ENCODE measurements at places on chromosomes 5 and 9. TPM values are rescaled to one million over a fixed set of nuclear protein-coding genes. Genes with fewer than 3 reads are reported as not detected.

Gene SPEF2
- 0.86 TPM for total RNA-seq

Gene MUSK
- not detected for total RNA-seq

Gene ARHGEF39
- 0.84 TPM for total RNA-seq

Gene SLC6A7
- not detected for total RNA-seq

GRCh38 chr5:169696621-169697510, 59.8 kb downstream of the DOCK2 start:
- no peak for DNase-seq
- peaks cover 98% of the 10 kb centered on the region for H3K36me3 ChIP-seq
- H3K27me3 ChIP-seq = no peaks in the 10 kb centered on the region
- no peak overlapping the region for H3K27ac ChIP-seq

DNA sequence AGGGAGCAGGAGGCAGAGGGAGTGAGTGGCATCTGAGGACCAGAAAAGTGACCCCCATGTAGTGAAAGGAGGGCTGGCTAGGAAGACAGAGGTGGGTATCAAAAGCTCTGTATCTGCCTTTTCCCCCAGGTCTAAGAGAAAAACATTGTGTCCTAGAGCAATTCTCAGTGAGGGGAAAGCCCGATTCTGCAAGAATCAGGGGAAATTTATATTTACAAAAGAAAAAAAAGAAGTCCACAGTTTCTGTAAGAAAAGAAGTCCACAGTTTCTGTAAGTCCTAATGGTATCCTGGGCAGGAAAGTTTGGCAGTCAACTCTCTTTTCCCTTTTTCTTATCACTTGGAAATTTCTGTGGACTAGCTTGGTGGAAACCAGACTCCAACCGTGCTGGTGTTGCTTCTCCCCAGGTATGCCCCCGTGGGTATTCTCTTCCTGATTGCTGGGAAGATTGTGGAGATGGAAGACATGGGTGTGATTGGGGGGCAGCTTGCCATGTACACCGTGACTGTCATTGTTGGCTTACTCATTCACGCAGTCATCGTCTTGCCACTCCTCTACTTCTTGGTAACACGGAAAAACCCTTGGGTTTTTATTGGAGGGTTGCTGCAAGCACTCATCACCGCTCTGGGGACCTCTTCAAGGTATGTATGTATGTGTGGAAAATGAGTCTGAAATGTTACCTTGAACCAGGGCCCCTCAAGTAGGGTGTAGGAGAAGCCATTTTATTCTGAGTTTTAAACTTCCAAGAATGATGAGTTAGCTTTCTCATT, 73.0 kb downstream of the SLC1A3 start:
- no peaks in the 10 kb centered on the region for H3K4me1 ChIP-seq
- no peak overlapping the region for H3K27ac ChIP-seq
- H3K36me3 ChIP-seq = no peaks in the 10 kb centered on the region
- peaks cover 6% of the 10 kb centered on the region for H3K27me3 ChIP-seq

Gene TMEM174
- not detected for total RNA-seq

- no peak overlapping the region for H3K4me3 ChIP-seq
- no peak for DNase-seq
- peaks cover 2% of the 10 kb centered on the region for H3K27me3 ChIP-seq
- no peaks in the 10 kb centered on the region for H3K4me1 ChIP-seq
Measured at GRCh38 chr5:133298447-133298846, 246.6 kb downstream of the HSPA4 start.

Gene SLC36A2
- total RNA-seq = not detected

DNA sequence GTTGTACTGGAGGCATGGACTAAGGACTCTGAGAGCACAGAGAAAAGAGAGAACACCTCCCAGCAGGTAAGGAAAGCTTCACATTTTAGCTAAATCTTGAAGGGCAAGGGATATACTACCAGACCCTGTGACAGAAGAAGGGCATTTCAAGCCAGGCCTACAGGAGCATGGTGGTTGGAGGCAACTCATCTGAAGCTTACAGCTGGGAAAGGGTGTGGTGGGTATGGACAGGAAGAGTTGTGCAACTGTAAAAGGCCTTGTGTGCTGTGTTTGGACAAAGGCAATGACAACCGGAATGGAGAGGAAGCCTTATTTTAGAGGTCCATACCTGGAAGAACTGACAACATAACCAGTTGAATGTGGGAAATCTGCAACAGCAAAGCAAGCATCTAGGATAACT, 31.2 kb downstream of the NIPSNAP3B start:
- no peaks in the 10 kb centered on the region for H3K4me1 ChIP-seq
- H3K27ac ChIP-seq = no peak overlapping the region
- peaks cover 3% of the 10 kb centered on the region for H3K27me3 ChIP-seq

Gene SELENOP
- total RNA-seq = 0.62 TPM

DNA sequence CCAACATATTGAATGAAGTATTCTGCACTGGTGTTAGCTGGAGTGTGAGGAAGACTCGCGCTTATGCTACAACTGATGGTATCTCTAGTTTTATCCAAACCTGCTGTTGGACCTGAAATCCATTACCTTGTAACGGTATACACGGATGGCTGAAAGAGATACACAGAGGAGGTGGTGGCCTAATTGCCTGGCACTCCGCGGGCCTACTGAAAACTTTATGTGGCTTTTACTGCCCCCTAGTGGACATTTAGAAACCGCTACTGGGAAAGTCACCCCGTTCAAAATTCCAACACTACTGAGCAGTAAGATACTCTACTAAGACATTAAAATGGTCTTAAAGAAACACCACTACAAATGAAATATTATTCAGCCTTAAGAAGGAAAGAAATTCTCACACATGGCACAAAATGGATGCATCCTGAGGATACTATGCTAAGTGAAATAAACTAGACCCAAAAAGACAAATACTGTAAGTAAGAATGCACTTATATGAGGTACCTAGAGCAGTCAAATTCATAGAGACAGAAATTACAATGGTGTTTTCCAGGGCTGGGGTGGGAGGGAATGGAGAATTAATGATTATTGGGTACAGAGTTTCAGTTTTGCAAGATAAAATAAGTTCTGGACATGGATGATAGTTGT, 100.4 kb downstream of the TTLL11 start:
- H3K4me1 ChIP-seq = no peaks in the 10 kb centered on the region
- no peaks in the 10 kb centered on the region for H3K27me3 ChIP-seq
- no peak overlapping the region for H3K4me3 ChIP-seq

Gene PCDHGC5
- not detected for total RNA-seq

Gene DMRT3
- not detected for total RNA-seq

DNA sequence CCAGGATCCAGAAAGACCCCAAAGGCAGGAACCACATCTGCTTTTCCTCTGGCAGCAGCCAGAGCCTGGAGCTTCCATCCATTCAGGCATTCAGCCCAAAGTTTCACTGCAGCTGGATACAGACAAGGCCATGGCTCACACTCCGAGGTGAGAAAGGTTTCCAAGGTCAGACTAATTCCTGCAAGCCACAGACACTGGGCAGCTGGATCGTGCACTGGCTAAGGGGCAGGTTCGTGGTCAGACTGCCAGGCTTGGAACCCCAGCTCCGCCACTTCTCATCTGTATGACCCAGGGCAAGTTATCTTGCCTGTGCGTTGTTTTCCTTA, 36.9 kb downstream of the SPOCK1 start:
- no peaks in the 10 kb centered on the region for H3K4me1 ChIP-seq
- no peaks in the 10 kb centered on the region for H3K27me3 ChIP-seq
- H3K27ac ChIP-seq = no peak overlapping the region
- H3K4me3 ChIP-seq = no peak overlapping the region
- DNase-seq = no peak

GRCh38 chr5:43137326-43137725, 16.6 kb downstream of the ZNF131 start:
- H3K36me3 ChIP-seq = peaks cover 36% of the 10 kb centered on the region
- DNase-seq = no peak

DNA sequence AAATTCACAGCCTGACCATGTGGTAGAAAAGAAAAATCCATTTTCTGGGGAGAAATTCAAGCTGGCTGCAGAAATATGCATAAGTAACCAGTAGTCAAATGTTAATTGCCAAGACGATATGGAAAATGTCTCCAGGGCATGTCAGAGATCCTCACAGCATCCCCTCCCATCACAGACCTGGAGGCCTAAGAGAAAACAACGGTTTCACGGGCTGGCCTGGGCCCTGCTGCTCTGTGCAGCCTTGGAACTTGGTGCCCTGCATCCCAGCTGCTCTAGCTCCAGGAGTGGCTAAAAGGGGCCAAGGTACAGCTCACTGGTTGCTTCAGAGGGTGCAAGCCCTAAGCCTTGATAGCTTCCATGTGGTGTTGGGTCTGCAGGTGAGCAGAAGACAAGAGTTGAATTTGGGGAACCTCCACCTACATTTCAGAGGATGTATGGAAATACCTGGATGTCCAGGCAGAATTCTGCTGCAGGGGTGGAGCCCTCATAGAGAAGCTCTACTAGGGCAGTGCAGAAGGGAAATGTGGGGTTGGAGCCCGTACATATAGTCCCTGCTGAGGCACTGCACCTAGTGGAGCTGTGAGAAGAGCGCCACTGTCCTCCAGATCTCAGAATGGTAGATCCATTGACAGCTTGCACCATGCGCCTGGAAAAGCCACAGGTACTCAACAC, 49.7 kb downstream of the PTBP3 start:
- DNase-seq = no peak
- H3K36me3 ChIP-seq = peaks cover 29% of the 10 kb centered on the region
- H3K4me3 ChIP-seq = no peak overlapping the region
- H3K27me3 ChIP-seq = no peaks in the 10 kb centered on the region

Gene SOHLH1
- total RNA-seq = not detected

Gene CBY3
- not detected for total RNA-seq

DNA sequence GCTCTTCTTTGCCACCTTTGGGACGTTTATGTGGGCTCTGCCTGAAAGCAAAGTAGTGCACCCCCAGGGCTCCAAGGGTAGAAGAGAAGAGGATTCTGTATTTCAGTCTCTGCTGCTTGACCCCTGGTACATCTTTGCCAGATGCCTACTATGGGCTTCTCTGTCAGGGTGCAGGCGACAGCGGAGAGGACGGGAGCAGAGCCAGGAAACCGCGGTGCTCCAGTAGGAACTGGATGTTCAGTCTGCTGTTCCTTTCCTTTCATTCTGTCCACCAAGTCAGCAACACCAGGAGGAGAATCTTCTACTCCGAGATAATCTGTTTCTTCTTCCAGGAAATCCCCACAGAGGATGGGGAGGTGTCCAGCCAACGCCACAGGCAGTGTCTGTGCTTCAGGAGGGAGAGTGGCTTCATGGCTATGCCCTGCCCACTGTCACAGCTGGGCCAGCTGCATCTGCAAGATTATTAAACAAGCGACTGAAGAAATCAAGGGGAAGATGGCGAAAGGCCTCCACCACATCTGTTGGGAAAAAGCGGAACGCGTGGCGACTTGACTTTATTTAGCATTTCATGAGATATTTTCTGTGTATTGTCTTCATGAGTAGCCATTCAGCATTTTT, 398.3 kb downstream of the IRX1 start:
- no peak overlapping the region for H3K4me3 ChIP-seq
- H3K27ac ChIP-seq = no peak overlapping the region
- no peaks in the 10 kb centered on the region for H3K36me3 ChIP-seq
- H3K27me3 ChIP-seq = no peaks in the 10 kb centered on the region
- no peak for DNase-seq

GRCh38 chr5:159451197-159452052, 121.1 kb upstream of the IL12B start:
- no peaks in the 10 kb centered on the region for H3K27me3 ChIP-seq
- H3K27ac ChIP-seq = no peak overlapping the region

DNA sequence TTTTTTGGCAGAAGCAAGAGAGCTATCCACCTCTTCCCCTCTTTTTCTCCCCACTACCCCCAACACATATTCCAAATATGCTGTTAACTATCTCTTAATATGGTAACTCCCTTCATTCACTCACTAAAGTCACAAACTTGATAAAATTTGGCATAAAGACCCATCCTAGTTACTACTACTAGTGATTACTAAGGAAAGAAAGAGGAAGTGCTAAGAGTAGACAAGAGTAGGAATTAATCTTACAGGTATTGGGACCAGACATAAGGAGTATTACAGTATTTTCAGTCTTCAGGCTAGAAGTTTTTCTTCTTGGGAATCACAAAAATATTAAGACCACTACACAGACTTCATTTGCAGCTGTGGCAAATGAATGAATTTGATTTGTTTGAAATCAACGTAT, 2.2 kb downstream of the ADAMTS6 start:
- DNase-seq = no peak
- H3K4me1 ChIP-seq = peaks cover 35% of the 10 kb centered on the region
- H3K36me3 ChIP-seq = no peaks in the 10 kb centered on the region
- H3K27ac ChIP-seq = no peak overlapping the region
- H3K27me3 ChIP-seq = peaks cover 25% of the 10 kb centered on the region

GRCh38 chr9:93708289-93708986, 132.1 kb downstream of the PHF2 start:
- H3K36me3 ChIP-seq = no peaks in the 10 kb centered on the region
- no peak overlapping the region for H3K4me3 ChIP-seq
- H3K4me1 ChIP-seq = no peaks in the 10 kb centered on the region
- H3K27me3 ChIP-seq = no peaks in the 10 kb centered on the region

DNA sequence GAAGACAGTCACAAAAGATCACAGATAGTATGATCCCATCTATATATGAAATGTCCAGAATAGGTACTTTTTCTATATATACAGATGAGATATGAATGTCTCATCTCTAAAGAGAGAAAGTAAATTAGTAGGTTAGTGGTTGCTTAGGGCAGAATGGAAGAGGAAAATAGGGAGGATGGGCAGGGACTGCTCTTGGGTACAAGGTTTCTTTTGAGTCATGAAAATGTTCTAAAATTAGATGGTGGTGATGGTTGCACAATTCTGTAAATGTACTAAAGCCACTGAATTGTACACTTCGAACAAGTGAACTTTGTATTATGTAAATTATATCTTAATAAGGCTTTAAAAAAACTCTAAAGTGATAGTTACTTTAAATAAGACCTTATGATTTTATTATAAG, 59.6 kb upstream of the GRAMD2B start:
- DNase-seq = no peak
- H3K27ac ChIP-seq = no peak overlapping the region
- no peaks in the 10 kb centered on the region for H3K4me1 ChIP-seq
- H3K36me3 ChIP-seq = no peaks in the 10 kb centered on the region
- H3K27me3 ChIP-seq = peaks cover 14% of the 10 kb centered on the region

DNA sequence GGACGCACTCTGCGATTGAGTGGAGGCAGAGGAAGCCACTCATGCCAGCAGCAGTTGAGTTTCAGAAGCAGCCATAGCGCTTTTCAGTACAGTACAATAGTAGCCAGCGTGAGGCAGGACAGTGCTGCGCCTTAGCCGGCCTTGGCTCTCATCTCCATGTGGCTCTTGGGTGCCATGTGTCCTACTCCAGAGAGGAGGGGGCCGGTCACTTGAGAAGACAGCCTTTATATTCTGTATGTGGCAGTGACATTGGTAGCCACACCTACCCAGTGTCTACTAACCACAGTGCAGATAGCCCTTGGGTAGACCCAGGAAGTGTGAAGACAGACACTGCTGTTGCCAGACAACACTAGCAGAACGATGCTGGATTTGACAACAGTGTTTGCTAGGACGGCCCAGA, 42.3 kb downstream of the FAM78A start:
- no peak for DNase-seq
- H3K4me1 ChIP-seq = peaks cover 68% of the 10 kb centered on the region
- H3K27ac ChIP-seq = peak overlapping the region; percentile 81
- peak overlapping the region; percentile 75 for H3K4me3 ChIP-seq
- peaks cover 17% of the 10 kb centered on the region for H3K36me3 ChIP-seq

Gene BAAT
- total RNA-seq = 0.15 TPM

GRCh38 chr5:120228262-120229031, 235.7 kb upstream of the PRR16 start:
- H3K4me1 ChIP-seq = no peaks in the 10 kb centered on the region
- DNase-seq = no peak
- H3K4me3 ChIP-seq = no peak overlapping the region
- H3K27me3 ChIP-seq = no peaks in the 10 kb centered on the region
